Foreskin melanocyte (primary cell): ENCODE measurements at places on chromosomes 4 and X.

- no peak for DNase-seq
These were observed 15.3 kb downstream of the PLP1 start for GRCh38 chrX:103791826-103792485.

DNA sequence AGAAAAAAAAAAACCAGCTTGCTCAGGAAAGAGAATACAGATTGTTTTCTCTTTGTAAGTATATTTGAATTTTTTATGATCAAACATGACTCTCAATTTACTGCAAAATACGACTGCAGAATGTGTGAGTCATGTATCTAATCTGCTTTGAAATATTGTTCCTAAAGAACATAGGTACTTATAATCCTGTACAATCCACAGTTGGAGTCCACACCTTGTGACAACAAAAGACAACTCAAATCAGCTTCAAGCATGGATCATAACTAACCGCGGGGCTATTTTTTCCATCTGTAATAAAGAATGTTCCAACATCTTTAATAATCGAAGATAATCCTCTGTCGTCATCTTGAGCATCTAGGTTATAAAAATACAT, 77.8 kb upstream of the STIM2 start:
- no peak for DNase-seq

DNA sequence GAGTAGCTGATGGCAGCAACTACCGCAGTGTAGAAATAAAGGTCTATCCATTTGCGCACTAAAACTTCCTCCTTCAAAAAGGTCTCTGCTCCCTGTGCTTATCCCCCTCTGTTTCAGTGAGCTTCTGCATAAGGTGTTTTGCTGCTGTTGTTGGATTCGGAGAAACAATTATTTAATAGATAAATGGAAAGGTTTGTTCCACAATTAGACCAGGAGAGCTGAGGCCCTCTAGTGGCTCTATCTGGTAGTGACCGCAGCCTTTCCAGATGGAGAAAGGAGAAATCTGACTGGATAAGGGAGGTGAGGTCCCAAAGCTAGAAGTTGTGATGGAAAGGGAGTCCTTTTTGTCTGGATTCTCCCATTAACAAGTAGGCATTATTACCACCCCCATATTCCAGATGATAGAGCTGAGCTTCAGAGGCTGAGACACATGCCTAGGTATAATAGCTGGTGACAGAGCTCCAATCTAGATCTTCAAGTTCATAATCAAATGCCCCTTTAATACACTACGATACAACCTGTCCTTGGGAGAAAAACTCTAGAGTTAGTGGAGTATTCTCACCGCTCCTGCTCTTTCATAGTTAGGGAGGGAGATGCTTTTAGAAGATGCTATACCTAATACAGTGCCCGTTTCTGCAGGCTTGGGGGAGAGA, 5.1 kb upstream of the GABRQ start:
- peak; percentile 9 for DNase-seq

DNA sequence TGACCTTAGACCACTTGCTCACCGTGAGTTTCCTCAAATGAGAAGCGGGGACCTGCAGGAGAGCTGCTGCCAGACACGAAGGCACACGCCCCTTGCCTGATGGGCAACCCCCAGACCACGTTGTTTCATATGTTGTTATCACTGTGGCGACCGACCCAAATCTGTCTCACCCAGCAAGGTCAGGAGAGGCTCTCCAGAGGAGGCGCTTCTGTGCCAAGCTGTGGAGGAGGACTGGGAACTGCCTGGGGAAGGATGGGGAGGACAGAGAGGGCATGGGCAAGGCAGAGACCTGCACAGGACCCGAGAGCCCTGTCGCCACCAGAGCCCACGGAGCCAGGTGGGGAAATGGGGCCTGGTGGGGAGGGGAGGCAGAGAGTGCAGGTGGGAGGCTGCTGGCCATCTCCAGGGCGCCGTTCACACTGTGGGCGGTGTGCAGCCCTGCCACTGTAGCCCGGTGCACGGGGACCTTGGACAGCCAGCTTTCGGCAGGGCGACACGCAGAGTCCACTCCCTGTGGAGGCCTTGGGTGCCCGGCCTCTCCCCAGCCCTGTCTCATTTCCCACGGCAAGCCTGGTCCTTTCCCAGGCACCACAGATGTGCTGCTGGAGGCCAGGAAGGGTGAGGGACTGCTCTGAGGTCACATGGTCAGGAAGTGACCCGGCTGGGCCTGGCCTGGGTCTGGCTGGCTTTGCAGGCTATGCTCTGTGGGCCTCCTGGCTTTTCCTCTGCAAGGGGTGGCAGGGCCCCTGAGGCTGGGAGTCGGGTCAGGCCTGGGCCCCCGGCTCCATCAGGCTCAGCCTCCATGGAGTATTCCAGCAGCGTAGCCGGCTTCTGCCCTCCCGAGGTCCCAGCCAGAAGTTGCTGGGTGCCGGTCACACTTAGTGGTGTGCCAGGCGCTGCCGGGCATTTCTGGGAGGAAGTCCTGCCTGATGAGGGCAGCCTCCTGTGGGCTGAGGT, 3.2 kb downstream of the HTRA3 start:
- DNase-seq = no peak

DNA sequence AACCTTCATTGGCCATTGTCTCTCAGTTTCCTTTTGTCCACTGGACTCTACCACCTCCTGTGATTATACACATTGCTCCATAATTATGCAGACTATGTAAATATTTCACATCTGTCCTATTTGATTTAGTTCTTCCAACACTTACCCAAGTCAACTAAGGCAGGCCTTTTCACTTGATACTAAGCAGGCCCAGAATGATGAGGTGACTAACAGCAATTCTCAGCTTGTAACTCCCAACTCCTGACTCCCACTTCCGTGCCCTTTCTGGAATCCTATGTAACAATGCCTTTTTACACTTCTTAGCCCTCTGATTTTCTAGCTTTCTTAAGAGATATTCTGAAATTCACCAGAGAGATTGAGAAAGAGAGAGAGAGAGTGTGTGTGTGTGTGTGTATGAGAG, 6.6 kb downstream of the PAK3 start:
- no peak for DNase-seq

- no peak for DNase-seq
These were observed 648 bp downstream of the GRK4 start for GRCh38 chr4:2963966-2964471.

- peak; percentile 40 for DNase-seq
These were observed 65.9 kb upstream of the CBLL2 start for GRCh38 chrX:22206781-22207180.

GRCh38 chr4:104615496-104615895, 120.8 kb upstream of the CXXC4 start:
- no peak for DNase-seq

GRCh38 chrX:136259543-136259942, 8.3 kb upstream of the MAP7D3 start:
- DNase-seq = no peak

DNA sequence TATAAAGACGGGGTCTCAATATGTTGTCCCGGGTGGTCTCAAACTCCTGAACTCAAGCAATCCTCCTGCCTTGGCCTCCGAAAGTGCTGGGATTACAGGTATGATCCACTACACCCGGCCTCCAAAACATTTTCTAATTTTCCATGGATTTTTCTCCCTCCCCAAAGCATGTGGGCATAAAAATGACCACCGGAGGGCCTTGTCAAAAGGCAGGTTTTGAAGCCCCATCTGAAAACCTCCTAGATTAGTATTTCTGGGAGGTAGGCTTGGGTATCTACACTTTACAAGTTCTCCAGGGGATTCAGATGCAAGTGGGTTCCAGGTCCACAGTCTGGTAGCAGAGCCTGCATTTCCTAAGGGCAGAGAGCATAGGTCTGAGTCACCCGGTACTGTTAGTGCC, 1.4 kb upstream of the GPR173 start:
- DNase-seq = peak; percentile 4

GRCh38 chr4:3220476-3221183, 28.3 kb upstream of the MSANTD1 start:
- DNase-seq = no peak

DNA sequence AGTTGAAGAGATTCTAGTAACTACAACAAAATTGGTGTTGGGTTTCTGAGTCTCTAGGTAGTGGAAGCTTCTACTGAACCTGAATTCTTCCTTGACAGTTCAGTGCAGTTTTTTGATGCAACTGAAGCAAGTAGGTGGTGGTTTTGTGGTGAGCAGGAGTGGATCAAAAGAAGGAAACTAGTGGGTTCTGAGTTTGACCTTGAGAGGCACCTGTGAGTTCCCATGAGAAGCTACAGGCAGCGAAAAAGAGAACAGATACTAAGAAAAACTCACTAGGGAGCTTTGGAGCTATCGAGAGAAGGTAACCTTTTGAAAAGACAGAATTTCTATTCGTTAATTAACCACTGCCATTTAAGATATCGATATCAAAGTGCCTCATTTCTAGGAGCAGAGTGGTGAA, 145.2 kb downstream of the PDHA2 start:
- DNase-seq = no peak

GRCh38 chr4:47643845-47644244, 158.8 kb downstream of the ATP10D start:
- DNase-seq = no peak

GRCh38 chrX:47562615-47563243, 1.7 kb downstream of the ARAF start:
- no peak for DNase-seq

- no peak for DNase-seq
These were observed 807.9 kb downstream of the C4orf33 start for GRCh38 chr4:129903861-129904260.

DNA sequence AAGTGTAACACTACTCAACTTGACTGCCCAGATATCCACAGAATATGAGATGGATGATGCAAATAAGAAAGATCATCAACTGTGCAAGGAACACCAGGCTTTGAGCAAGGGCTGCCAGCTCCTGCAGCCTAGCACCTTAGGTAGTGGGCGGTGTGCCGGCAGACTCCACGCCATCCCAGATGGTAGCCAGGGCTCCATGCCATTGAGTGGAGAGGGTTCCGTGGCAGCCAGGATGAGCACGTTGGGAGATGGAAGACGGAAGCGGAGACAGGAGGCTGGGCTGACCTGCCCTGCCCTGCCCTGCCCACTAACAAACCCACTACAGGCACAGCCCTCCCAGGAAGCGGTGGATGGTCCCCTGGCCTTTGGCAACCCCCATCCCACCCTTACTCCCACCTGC, 51.9 kb downstream of the TMPRSS11F start:
- DNase-seq = no peak

DNA sequence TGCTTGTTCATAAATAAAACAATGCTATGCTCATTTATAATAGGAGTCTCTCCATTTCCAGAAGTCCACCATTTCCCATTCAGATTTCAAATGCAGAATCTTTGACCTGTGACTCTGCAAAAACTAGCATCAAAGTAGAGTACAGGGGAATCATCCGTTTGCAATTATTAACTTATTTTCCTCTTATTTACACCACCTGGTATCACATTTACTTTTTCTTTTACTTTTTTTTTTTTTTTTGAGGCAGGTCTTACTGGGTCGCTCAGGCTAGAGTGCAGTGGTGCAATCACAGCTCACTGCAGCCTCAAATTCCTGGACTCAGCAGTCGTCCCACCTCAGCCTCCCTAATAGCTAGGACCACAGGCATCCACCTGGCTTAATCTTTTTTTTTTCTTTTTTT, 37.6 kb downstream of the RBM47 start:
- no peak for DNase-seq

DNA sequence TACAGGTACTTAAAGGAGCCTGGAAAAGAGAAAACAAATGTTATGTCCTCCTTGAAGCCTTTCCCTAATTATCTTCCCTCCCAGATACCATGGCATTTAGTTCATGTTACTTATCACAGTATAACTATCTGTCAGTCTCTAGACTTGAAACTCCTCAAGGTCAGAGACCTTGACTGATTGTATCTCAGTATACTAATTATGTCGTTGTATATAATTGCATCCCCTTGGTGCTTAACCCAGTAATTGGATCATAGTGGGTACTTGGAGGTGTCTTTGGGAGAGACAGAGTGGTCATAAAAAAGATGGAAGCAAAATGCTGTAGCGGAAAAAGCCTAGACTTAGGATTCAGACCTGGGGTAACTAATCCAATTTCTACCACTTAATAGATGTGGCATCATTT, 8.1 kb downstream of the IGBP1 start:
- DNase-seq = no peak

- no peak for DNase-seq
These were observed 67.7 kb downstream of the DGKK start for GRCh38 chrX:50402886-50403285.

- no peak for DNase-seq
These were observed 156.1 kb downstream of the GPAT3 start for GRCh38 chr4:83692028-83692427.

DNA sequence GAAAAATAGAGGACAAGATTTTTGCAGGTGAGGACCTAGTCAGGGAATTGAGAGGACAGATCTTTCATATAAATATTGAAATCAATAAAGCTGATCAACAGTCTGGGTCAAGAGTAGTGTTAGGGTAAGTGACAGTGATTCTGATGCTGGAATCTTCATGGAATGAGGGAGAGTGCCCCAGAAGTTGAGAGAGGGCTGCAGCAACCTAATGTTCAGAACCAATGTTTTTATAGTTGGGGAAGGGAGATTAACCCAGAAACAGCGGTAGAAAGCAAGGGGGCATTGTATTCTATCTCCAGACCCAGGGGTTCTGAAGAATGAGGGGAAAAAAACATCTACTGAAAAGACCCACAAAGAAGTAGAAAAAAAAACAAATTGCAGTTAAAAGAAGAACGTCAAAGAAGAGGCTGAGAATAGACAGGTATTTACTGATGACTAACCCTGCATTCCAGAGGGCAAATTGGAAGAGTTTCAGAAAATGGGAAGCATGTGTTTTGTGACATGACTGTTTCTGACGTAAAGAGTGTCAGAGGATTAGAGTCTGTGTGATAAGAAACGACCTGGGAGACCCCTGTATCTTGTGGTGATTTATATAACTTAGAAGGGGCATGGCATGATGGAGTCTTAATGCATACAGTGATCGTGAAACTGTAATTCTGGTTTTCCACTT, 819.6 kb upstream of the EPHA5 start:
- no peak for DNase-seq

DNA sequence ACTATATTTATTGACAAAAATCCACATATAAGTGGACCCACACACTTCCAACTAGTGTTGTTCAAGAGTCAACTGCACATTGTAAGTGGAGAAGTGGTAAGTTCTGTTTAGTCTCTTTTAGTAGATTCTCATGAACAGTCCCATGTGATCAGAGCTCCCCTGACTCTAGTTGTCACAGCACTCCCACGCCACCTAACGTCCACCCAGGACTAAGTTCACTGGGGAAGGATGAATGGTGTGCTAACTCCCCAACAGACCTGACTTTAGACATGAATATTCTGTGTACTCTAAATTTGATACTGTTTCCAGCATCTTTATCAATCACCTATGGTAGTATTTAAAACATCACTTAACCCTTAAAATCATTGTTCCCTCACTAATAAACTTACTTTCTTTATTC, 59.8 kb downstream of the PACRGL start:
- DNase-seq = no peak

DNA sequence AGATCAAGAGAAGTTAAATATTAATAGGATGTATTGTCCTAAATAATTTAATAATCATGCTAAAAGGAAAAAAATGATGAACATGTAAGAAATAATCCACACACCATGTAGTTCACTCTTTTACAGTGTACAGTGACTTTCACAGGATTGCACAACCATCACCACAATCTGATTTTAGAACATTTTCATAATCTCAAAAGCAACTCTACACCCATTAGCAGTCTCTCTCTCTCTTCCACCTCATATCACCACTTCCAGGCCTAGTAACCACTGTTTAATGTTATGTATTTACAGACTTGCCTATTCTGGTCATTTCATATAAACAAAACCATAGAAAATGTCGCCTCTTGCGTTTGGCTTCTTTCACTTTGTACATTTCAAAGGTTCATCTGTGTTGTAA, 153.4 kb downstream of the FSTL5 start:
- no peak for DNase-seq
